Type B pancreatic cell (in vitro differentiated cells): ENCODE measurements at places on chromosomes 6 and 20. TPM values are rescaled to one million over a fixed set of nuclear protein-coding genes. Genes with fewer than 3 reads are reported as not detected.

Gene CRISP3
- total RNA-seq: 57.4 and 120 TPM in 2 replicates

- peak overlapping the region; percentile 48 for H3K27ac ChIP-seq
- H3K4me3 ChIP-seq: peak overlapping the region; percentile 15
- H3K4me1 ChIP-seq: peaks cover 43% of the 10 kb centered on the region
- DNase-seq: no peak
Measured at GRCh38 chr6:43267619-43268354, 24.5 kb downstream of the TTBK1 start.

DNA sequence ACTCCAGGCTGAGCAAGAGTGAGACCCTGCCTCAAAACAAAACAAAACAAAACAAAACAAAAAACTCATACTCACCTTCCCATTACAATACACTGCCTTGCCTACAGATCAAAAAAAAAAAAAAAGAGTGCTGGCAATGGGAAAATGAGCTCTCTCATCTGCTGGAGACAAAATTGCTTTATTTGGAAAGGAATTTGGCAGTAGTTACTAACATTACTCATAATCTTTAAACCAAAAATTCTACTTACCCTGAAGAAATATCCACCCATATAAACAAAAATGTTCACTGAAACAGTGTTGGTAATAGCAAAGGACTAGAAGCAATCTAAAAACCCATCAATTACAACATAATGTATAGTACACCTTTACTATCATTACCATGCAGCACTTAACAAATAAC, 120.4 kb downstream of the RNGTT start:
- no peak overlapping the region for H3K4me3 ChIP-seq
- no peak overlapping the region for H3K27ac ChIP-seq
- H3K4me1 ChIP-seq: peaks cover 5% of the 10 kb centered on the region
- H3K27me3 ChIP-seq: no peaks in the 10 kb centered on the region
- DNase-seq: no peak

DNA sequence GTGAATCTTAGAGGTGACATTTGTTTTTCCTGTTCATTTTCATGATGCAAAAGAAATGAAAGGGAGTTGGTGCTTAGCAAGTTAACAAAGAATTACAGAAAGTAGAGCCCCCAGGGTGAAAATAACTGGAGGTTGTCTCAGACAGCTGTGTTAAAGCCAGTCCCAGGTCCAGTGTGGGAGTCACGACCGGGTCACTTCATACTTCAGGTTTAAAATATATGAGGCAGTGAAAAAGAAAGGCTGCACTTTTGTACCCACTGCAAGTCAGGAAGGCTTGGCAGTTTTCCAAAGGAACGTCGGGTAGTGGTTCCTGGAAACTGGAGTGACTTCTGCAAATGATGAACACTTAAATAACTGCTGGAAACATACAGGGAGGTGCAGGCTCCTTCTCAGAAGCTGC, 91.5 kb upstream of the THBS2 start:
- no peak overlapping the region for H3K27ac ChIP-seq
- no peaks in the 10 kb centered on the region for H3K36me3 ChIP-seq
- peak overlapping the region; percentile 28 for H3K4me3 ChIP-seq
- no peak for DNase-seq
- H3K4me1 ChIP-seq: peaks cover 15% of the 10 kb centered on the region

DNA sequence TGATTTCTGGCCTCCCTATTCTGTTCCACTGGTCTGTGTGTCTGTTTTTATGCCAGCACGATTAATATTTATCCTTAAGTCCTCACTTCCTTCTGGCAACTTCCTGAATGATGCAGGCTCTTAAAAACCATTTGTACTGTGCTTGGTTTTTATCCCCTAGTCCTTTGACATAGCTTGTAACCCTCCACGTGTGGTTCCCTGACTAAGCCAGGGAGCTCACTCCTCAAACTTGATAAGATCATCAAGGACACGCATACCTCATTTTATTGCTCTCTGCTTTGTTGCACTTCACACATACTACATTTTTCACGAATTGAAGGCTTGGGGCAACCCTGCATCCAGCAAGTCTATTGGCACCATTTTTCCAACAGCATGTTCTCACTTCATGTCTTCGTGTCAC, 166.4 kb upstream of the UST start:
- no peaks in the 10 kb centered on the region for H3K4me1 ChIP-seq
- H3K4me3 ChIP-seq: no peak overlapping the region
- DNase-seq: no peak

DNA sequence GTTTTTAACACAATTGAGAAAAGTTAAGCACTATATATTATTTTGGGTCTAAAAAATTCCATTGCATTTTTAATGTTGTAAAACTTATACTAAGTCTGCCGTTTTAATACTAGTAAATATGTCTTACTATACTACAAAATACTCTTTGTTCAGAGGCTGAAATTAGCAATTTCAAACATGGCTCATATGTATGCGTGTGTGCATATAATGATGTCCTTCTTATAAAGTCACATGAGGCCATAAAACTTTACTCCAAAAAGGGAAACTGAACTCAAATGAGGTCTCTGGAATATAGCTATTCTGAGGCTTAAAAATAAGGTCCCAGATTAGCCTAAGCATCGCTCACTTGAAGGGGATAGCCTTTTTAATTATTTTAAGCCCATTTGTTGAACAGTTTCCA, 224.0 kb downstream of the MYLK4 start:
- no peaks in the 10 kb centered on the region for H3K27me3 ChIP-seq
- H3K4me3 ChIP-seq: no peak overlapping the region
- no peak for DNase-seq
- H3K36me3 ChIP-seq: peaks cover 4% of the 10 kb centered on the region

GRCh38 chr6:159098636-159099106, 53.9 kb upstream of the TAGAP start:
- H3K27me3 ChIP-seq: no peaks in the 10 kb centered on the region
- H3K4me3 ChIP-seq: no peak overlapping the region
- H3K27ac ChIP-seq: no peak overlapping the region
- peaks cover 16% of the 10 kb centered on the region for H3K4me1 ChIP-seq

DNA sequence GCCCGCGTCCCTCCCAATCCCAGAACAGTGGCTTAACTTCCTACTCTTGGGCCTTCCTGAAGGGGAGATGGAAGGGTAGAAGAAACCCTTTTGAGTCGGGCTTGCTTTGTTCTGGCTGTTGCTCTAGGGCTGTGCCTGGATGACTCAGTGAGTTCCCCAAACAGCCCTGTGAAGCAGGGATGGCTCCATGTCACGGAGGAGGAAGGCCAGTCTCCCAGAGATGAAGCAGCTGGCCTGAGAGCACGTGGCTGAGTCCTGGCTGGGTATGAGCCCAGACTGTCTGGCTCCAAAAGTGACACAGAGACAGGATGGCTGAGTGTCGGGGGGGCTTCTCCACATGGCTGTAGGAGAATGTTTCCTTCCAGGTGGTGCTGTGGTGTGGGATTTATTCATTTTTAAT, 4.6 kb downstream of the SYTL3 start:
- no peak overlapping the region for H3K27ac ChIP-seq
- no peak overlapping the region for H3K4me3 ChIP-seq
- H3K4me1 ChIP-seq: peaks cover 14% of the 10 kb centered on the region

- no peak overlapping the region for H3K4me3 ChIP-seq
- H3K27me3 ChIP-seq: no peaks in the 10 kb centered on the region
- H3K36me3 ChIP-seq: no peaks in the 10 kb centered on the region
Measured at GRCh38 chr6:147003186-147003585, 201.0 kb upstream of the STXBP5 start.

- H3K4me3 ChIP-seq: no peak overlapping the region
- H3K27me3 ChIP-seq: no peaks in the 10 kb centered on the region
- peaks cover 42% of the 10 kb centered on the region for H3K4me1 ChIP-seq
- H3K36me3 ChIP-seq: peaks cover 5% of the 10 kb centered on the region
- no peak for DNase-seq
Measured at GRCh38 chr6:52540286-52540902, 36.5 kb downstream of the TRAM2 start.

DNA sequence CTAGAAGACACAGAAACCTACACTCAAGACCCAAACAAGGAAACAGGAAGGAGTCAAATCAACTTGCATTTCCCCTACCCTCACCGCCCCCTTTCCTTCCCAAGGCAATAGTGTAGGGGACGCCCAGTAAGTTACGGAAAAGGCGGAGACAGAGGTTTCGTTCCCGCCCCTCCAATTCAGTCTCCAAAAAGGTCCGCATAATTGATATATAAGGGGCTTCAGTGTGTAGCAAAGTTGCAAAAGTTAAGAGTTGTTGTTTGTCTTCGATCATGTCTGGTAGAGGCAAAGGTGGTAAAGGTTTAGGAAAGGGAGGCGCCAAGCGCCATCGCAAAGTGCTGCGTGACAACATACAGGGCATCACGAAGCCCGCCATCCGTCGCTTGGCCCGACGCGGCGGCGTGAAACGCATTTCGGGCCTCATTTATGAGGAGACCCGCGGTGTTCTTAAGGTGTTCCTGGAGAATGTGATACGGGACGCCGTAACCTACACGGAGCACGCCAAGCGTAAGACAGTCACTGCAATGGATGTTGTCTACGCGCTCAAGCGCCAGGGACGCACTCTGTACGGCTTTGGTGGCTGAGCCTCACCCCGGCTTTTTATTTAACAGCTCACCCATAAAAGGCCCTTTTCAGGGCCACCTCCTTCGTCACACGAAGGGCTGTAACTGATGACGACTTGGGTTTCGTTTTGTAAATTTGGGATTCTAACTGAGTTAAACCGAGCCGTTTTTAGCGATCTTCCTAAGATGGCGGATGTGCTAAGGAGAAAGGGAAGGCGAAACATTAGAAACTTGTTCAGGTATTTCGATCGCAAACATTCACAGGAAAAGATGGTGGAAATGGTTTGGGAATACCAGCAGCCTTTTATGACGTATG, 124.6 kb upstream of the BTN3A2 start:
- peak overlapping the region; percentile 34 for H3K27ac ChIP-seq
- H3K36me3 ChIP-seq: peaks cover 4% of the 10 kb centered on the region
- H3K4me3 ChIP-seq: no peak overlapping the region
- no peak for DNase-seq

DNA sequence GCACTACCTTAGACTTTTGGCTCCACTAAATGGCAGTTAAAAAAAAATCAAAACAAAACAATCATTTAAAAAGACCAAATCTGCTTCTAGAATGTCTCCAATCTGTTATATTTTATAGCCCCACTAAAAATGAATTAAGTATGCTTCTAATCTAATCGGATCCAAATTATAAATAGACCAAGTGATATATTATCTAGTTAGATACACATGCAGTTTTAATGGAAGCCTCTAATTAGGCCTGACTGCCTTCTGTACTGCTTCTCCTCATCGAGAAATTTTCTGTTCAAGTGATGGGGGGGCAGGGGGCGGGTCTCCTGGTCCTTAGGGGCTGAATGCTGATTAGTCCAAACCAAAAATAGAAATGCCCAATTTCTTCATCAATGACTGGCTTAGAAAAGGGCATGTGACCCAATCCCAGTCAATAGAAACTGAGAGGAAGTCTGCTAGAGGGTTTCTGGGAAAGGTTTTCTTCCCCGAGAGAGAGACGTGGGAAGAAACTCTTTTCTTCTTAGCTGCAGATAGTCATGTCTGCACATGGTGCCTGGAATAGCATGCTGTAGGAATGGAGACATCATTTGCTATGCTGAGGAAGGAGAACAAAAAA, 6.9 kb downstream of the SESN1 start:
- no peak overlapping the region for H3K27ac ChIP-seq
- no peaks in the 10 kb centered on the region for H3K27me3 ChIP-seq
- DNase-seq: no peak
- H3K4me3 ChIP-seq: no peak overlapping the region
- peaks cover 21% of the 10 kb centered on the region for H3K4me1 ChIP-seq
- peaks cover 3% of the 10 kb centered on the region for H3K36me3 ChIP-seq

GRCh38 chr20:54922096-54922495, 446.7 kb downstream of the DOK5 start:
- no peak overlapping the region for H3K4me3 ChIP-seq
- no peak for DNase-seq
- H3K36me3 ChIP-seq: no peaks in the 10 kb centered on the region
- H3K27ac ChIP-seq: no peak overlapping the region
